Neural crest cell (in vitro differentiated cells): ENCODE measurements at places on chromosomes 4 and X. TPM values are rescaled to one million over a fixed set of nuclear protein-coding genes. Genes with fewer than 3 reads are reported as not detected.

- H3K4me1 ChIP-seq = peaks cover 15% of the 10 kb centered on the region
- H3K27ac ChIP-seq = no peak overlapping the region
- H3K4me3 ChIP-seq = no peak overlapping the region
- H3K36me3 ChIP-seq = no peaks in the 10 kb centered on the region
- peaks cover 4% of the 10 kb centered on the region for H3K27me3 ChIP-seq
Observed at GRCh38 chr4:147755561-147756295, 23.8 kb downstream of the ARHGAP10 start.

- H3K27me3 ChIP-seq = no peaks in the 10 kb centered on the region
- peak within 1 kb of the TSS; percentile 64 for H3K27ac ChIP-seq
- peaks cover 6% of the 10 kb centered on the region for H3K36me3 ChIP-seq
- DNase-seq = peak; percentile 59
- H3K4me1 ChIP-seq = peaks cover 46% of the 10 kb centered on the region
Observed at GRCh38 chrX:54495814-54496516, at the start of gene FGD1. FGD1 (minus strand) TSS chrX:54496234; CDS start chrX:54495432, 802 bp downstream.

GRCh38 chr4:39729557-39729956, 31.6 kb downstream of the UBE2K start:
- no peak overlapping the region for H3K4me3 ChIP-seq
- no peak for DNase-seq
- H3K27me3 ChIP-seq = no peaks in the 10 kb centered on the region
- peaks cover 21% of the 10 kb centered on the region for H3K4me1 ChIP-seq
- H3K36me3 ChIP-seq = peaks cover 3% of the 10 kb centered on the region

DNA sequence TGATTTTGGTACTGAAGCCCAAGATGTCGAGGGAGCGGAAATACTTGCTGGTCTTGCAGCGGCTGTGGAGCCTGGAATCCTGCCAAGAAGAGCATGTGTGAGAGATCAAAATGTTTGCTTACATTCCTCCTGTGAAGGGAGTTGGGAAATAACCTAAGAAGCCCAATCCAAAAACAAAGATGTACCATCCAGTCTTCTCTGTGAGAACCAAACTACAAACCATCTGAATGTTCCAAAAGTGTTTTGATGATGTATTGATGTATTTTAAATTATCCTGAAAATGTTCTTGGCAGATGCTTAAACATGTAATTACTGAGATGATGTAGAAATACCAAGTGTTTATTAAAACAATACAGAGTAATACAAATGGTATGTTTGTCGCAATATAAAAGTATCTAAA, 10.1 kb upstream of the ADH1A start:
- no peaks in the 10 kb centered on the region for H3K27me3 ChIP-seq
- H3K36me3 ChIP-seq = peaks cover 2% of the 10 kb centered on the region
- no peak for DNase-seq
- no peak overlapping the region for H3K4me3 ChIP-seq
- H3K27ac ChIP-seq = no peak overlapping the region

- no peak overlapping the region for H3K27ac ChIP-seq
- DNase-seq = no peak
- H3K4me3 ChIP-seq = no peak overlapping the region
Observed at GRCh38 chrX:117998171-117998570, 118.4 kb downstream of the KLHL13 start.

DNA sequence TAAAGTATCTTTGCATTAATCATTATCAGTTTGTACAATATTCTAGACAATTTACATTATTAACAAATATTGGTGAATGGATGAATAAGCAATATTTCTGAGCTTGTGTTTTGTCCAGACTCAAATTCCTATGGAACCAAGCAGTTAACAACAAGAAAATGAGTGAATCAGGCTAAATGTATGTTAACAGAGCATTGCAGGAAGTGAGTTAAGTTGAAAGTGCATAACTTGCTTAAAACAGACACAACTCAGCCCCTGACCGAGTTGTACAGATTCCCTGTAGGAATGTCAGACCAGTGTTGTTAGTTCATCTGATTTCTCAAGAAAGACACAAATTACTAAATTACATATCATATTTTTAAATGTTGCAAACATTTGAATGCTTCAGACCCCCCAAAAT, 23.7 kb upstream of the CSN1S1 start:
- no peaks in the 10 kb centered on the region for H3K36me3 ChIP-seq
- H3K4me3 ChIP-seq = no peak overlapping the region
- H3K27me3 ChIP-seq = peaks cover 46% of the 10 kb centered on the region

GRCh38 chrX:14029039-14029424, 660 bp downstream of the GEMIN8 start:
- peak overlapping the region; percentile 96 for H3K27ac ChIP-seq
- no peaks in the 10 kb centered on the region for H3K36me3 ChIP-seq
- no peak for DNase-seq
- peaks cover 43% of the 10 kb centered on the region for H3K4me1 ChIP-seq
- H3K4me3 ChIP-seq = peak overlapping the region; percentile 89

DNA sequence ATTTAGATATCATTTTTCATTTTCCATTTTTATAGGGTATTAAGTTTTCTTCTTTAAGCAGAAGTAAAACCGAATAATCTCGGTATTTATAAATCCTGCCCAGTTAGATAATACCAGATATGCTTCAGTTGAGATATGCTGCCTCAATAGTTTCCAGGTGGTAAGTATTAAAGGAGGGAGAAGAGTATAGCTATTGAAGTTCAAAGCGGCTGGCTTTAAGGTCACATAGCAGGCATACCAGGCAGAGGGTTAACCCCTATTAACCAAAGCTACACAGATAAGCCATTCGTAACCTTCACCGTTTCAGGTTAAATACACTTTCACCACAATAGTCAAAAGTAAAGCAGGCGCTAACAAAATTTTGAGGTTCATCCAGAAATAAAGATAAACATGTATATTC, 54.2 kb downstream of the EDNRA start:
- peaks cover 3% of the 10 kb centered on the region for H3K4me1 ChIP-seq
- H3K27me3 ChIP-seq = no peaks in the 10 kb centered on the region
- no peak for DNase-seq
- H3K36me3 ChIP-seq = no peaks in the 10 kb centered on the region
- no peak overlapping the region for H3K27ac ChIP-seq

GRCh38 chr4:82692101-82692780, 106.4 kb downstream of the SCD5 start:
- H3K27me3 ChIP-seq = no peaks in the 10 kb centered on the region
- no peaks in the 10 kb centered on the region for H3K36me3 ChIP-seq
- DNase-seq = no peak
- H3K4me3 ChIP-seq = no peak overlapping the region
- no peak overlapping the region for H3K27ac ChIP-seq
- peaks cover 20% of the 10 kb centered on the region for H3K4me1 ChIP-seq

DNA sequence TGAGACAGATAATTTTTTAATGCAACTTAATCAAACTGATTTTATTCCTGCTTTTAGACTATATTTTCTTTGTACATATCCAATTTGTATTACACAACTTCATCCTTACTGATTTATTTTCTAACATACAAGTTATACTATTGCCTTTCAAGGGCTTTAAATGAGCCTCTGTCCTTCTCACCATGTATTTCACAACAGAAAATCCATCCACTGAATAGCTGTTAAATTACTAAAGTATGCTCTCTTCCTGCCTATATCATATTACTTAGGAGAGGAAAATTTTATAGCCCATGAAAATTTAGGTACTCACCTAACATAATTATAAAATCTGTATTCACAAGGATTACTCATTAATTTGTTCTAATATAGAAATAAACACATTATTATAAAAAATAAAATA, 528.6 kb downstream of the ANKRD50 start:
- no peaks in the 10 kb centered on the region for H3K4me1 ChIP-seq
- no peaks in the 10 kb centered on the region for H3K36me3 ChIP-seq
- no peak for DNase-seq
- no peak overlapping the region for H3K4me3 ChIP-seq
- H3K27ac ChIP-seq = no peak overlapping the region

DNA sequence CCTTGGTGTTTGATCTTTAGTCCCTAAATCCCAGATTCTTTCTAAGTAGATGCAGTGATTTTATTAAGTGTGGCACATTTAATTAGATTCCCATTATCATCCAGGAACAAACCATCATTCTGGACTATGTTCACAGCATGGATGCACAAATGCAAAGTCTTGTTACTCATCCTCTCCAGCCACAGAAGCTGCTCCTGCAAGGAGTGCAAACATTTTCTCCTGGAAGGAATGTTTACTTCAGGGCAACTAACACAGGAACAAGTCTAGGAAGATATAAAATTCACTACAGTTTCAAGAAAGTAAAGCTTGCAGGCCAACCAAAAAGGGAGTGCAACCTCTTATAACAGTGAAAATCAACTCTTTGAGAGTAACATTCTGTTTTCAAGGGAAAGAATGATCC, 106.0 kb downstream of the IQCM start:
- H3K36me3 ChIP-seq = no peaks in the 10 kb centered on the region
- H3K27ac ChIP-seq = no peak overlapping the region
- no peaks in the 10 kb centered on the region for H3K4me1 ChIP-seq
- H3K27me3 ChIP-seq = no peaks in the 10 kb centered on the region
- no peak overlapping the region for H3K4me3 ChIP-seq

DNA sequence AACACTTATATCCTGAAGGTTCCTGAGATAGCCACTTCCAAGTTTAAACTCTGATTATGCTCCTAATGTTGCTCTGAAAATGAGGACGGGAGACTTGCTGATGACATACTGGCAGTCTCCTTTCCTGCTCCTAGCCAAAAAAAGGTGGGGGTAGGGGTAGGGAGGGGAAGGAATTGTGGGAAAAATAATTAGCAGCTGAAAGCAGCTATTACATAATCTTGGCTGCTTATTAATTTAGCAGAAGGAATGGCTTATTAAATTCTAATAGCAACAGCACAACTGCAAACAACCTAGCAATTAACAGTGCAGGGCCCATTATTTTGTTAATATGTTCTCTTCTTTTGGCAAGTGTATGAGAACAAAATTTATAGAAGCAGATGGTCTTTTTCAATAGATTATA, 2.0 kb upstream of the AP1S2 start:
- no peaks in the 10 kb centered on the region for H3K36me3 ChIP-seq
- no peaks in the 10 kb centered on the region for H3K27me3 ChIP-seq
- peaks cover 38% of the 10 kb centered on the region for H3K4me1 ChIP-seq

DNA sequence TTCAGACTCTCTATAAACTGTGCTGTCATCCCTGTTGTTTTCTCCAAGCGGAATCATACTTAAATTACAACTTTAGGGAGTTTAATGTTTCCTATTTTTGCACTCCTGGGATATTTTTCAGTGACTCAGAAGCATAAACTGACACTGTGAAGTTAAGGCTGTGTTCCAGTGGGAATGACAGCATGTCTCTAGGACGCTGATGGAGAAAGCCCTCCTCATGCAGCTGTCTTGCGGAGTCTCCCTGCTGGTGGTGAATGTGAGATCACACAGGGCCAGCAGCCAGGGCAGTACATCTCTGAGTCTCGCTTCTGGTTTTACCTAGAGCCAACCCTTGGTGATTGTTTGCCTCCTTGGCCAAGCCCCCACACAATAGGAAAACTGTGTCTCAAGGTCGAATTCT, 53.3 kb downstream of the NFKB1 start:
- H3K27me3 ChIP-seq = no peaks in the 10 kb centered on the region
- no peak for DNase-seq
- no peak overlapping the region for H3K4me3 ChIP-seq
- no peaks in the 10 kb centered on the region for H3K36me3 ChIP-seq
- H3K27ac ChIP-seq = no peak overlapping the region
- H3K4me1 ChIP-seq = peaks cover 8% of the 10 kb centered on the region

- peaks cover 4% of the 10 kb centered on the region for H3K36me3 ChIP-seq
- no peak overlapping the region for H3K27ac ChIP-seq
- no peak for DNase-seq
- no peaks in the 10 kb centered on the region for H3K4me1 ChIP-seq
- H3K27me3 ChIP-seq = no peaks in the 10 kb centered on the region
Observed at GRCh38 chr4:117898496-117898895, 135.8 kb upstream of the NDST3 start.

The MGAT4D gene
- total RNA-seq = not detected in 2 replicates

The HTN3 gene
- not detected in 2 replicates for total RNA-seq

DNA sequence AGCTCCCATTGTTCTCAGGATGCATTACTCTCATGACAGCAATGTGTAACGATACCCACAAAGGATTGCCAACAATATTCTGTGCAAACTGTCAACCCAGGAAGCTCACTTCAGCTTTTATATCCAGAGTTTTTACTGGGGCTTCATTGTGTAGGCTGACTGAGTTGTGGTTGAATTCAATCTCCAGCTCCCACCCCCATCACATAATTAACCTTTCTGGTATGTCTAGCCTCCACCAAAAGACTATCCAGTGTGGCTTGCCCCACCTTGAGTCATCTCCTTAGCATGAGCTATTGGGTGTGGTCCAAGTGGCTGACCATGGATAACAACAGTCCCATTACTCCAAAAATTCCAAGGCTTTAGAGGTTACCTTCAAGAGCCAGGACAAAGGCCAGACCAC, 17.7 kb upstream of the TAB3 start:
- H3K4me1 ChIP-seq = peaks cover 12% of the 10 kb centered on the region
- H3K4me3 ChIP-seq = no peak overlapping the region
- H3K36me3 ChIP-seq = no peaks in the 10 kb centered on the region
- no peak for DNase-seq
- no peaks in the 10 kb centered on the region for H3K27me3 ChIP-seq

DNA sequence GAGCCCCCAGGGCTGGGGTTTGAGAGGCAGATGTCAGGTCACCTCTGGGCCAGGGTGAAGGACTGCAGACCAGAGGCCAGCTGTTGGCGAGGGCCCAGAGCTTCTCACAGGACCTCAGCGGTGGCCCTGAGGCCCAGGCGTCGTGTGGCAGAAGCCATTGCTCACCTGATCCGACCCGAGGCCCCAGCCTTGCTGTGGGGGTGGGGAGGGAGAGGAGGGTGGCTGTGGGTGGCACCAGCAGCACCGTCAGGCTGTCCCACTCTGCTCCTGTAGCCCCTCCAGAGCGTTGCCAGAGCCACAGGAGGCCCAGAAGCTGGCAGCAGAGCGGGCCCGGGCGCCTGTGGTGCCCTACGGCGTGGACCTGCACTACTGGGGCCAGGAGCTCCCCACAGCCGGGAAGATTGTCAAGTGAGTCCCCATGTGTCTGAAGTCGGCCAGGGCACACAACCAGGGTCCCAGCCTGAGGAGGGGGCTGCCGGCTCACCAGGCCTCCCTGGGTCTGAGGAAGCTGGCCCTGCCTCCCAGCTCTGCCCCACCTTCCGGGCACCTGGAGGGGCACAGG, 28.8 kb downstream of the UVSSA start:
- no peaks in the 10 kb centered on the region for H3K27me3 ChIP-seq
- peaks cover 27% of the 10 kb centered on the region for H3K36me3 ChIP-seq
- no peak for DNase-seq

DNA sequence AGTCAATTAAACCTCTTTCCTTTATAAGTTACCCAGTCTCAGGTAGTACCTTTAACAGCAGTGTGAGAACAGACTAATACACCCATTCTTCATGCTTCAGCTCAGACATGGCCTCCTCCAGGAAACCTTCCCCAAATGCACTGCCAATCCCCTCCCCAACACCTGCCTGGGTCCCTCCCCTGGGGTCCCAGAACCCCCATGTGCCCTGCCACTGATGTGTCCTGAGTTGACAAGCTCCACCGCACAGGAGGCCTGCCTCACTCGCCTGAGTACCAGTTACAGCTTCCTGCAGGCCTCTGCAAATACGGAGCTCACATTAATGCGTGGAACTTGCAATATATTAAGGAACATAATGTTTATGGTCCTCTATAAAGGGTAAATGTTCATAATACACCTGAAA, 34.9 kb upstream of the CRMP1 start:
- H3K4me1 ChIP-seq = peaks cover 36% of the 10 kb centered on the region
- DNase-seq = no peak
- no peaks in the 10 kb centered on the region for H3K36me3 ChIP-seq
- H3K27ac ChIP-seq = no peak overlapping the region
- H3K4me3 ChIP-seq = no peak overlapping the region
